ENCODE measurements at places on chromosomes 3 and 15.
A peak's percentile ranks its signal among the peaks of the same experiment; 100 is the strongest.

DNA sequence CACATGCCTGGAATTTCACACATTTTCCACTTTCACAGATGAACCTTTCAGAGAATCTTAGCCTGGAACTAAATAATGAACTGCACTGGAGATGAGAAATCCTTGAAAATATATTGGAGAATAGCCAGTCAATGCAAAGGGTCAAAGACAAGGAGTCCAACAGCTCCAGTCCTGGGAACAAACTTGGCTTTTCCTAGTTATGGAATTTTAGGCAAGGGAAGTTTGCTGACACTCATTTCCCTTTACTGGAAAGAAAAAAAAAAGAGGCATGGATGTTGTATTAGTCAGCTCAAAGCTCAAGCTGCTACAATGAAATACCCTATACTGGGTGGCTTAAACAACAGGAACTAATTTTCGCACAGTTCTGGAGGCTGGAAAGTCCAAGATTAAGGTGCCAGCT is 690.8 kb upstream of the ARPP21 start:
- DNase-seq = peak; percentile 51

- DNase-seq = no peak
Measured at GRCh38 chr3:115169808-115170207, 22.7 kb upstream of the ZBTB20 start.

DNA sequence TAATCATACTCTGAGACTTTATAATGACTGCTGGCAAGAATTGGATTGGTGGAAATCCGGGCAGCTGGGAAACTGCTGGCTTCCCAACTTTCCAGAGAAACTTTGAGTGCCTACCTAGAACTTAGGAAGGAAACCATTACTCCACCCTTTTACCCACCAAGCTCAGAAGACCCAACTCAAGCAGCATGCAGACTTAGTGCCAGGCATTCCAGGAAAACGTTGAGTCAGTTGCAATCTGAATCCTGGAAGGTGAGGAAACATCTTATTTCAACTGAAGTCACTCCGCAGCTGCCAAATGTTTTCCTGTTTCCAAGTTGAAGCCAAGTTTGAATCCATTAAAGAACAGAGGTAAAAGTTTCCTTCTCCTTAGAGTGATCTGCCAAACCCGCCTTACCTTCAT is 126.5 kb downstream of the ZNF385D start:
- no peak for DNase-seq

DNA sequence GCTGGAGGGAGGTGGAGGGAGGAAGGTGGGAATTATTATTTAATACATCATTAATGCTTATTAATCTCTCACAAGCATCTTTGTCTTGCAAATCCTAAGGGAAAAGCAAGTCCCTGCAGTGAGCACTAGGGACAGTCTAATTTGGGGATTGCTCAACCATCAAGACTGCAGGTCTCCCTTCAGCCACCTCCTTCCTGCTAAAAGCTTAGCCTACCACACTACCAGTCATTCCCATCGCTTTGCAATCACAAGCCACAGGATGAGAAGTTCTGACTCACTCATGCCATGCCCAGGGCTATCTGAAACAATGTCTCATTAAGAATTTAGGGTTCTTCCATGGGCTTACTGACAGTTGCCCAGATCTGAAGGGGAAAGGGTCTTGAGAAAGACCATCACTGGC is 51.0 kb upstream of the EIF1B start:
- DNase-seq = peak; percentile 62

DNA sequence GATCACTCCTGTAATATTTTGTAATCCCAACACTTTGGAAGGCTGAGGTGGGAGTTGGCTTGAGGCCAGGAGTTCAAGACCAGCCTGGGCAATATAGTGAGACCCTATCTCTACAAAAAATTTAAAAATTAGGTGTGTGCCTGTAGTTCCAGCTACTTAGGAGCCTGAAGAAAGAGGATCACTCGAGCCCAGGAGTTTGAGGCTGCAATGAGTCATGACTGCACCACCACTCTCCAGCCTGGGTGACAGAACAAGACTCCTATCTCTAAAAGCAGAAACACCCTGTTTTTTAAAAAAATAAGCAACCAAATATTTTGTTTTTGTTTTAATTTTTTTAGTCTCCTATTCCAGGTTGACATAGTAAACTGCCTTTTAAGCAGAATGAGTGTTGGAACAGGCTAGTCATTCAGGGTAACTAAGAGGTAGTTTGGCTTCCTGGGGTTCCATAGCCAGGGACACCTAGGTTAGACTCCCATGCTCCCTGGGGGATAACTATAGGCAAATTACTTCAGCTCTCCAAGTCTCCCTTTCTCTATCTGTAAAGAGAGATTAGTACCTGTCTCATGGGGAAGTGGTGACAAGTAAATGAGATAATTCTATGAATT is 114.6 kb upstream of the C15orf61 start:
- DNase-seq = peak; percentile 15

DNA sequence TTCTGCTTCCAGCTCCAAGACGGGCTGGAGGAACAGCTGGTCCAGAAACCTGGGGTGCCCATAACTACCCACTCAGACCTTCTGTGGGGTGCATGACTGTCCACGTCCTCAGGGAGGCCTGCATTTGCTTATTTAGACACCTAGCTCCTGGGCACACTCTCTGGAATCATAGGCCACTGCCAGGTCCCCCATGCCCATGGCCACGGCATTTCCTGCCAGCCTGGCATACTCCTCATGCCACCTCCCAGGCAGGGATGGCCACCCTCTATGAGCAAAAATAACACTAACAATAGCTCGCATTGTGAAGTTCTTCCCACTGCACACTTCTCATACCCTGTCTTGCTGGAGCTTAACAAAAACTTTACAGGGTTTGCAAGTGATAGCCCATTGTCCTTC is 166.9 kb upstream of the TPM1 start:
- no peak for DNase-seq

DNA sequence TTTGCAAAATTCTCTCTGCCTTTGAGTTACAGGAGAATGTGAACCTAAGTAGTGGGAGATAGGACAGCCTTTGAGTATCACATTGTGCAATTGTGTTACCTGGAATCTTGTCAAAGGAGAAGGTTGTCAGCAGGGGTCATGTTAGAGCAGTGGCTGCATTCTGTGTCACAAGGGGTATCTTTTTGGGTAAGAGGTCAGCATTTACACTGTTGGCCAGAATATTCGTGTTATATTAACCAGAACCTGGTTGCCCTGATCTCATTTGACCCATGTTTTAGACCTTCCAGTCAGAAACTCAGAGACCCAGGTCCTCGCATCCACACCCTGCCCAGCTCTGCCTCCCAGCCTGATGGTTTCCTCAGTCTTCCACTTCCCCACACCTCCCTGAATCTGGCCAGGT is 27.3 kb downstream of the HDC start:
- no peak for DNase-seq

- DNase-seq = no peak
Measured at GRCh38 chr3:160384639-160385318, 14.2 kb downstream of the IFT80 start.

- no peak for DNase-seq
Measured at GRCh38 chr3:122618614-122619013, 41.2 kb downstream of the PARP15 start.

DNA sequence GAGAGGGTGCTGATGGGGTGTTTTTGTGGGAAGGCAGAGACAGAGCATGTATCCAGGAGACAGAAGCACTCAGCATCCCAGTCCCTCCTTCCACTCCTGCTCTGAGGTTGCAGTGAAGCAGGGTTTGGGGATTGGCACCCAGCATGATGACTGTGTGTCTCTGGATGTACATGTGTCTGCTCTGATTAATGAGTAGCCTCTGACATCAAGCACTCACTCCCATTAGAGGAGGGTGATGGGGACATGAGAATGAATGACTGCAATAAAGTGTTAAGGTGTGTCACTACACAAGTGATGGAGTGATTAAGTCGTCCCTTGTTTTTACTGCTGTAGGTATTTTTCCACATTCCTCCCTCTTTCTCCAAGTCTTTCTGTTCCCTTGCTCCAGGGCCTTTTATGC is 9.6 kb upstream of the MYZAP start:
- no peak for DNase-seq

- peak; percentile 89 for DNase-seq
Measured at GRCh38 chr15:72591361-72591760, 63.1 kb upstream of the GOLGA6B start.

DNA sequence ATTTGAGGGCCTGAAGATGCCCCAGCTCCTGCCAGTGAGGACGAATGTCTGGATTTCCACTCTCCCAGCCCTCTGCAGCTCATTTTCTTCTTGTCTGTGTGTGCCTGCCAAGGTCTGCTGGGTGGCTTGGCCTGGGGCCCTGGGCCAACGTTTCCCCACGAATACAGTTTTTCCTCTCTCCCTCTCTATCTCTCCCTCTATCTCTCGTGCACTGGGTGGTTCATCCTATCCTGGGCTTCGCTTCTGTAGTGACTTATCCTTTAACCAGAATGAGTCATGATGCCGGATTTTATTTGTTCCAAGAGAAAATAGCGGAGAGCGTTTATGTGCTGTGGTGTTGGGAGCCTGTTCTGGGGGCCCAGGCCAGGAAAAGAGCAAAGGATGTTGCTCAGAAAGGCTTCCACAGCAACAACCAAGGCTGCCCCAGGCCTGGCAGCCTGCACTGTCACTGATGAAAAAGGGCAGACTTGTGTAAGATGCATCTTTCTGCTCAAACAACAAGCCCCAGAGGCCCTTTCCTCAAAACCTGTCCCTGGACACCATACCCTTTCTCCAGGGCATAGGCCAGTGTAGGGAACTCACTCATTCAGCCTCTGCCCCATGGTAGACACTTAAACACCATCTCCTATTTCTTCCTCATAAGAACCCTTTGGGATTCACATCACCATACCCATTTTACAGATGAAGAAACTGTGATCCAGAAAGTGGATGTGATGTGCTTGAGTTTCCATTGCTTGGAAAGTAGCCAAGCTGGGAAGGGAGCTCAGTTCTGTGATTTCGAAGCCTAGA is 47.3 kb downstream of the ITGA11 start:
- DNase-seq = peak; percentile 99

GRCh38 chr3:149368201-149368673 is 9.2 kb downstream of the TM4SF1 start:
- DNase-seq = no peak

DNA sequence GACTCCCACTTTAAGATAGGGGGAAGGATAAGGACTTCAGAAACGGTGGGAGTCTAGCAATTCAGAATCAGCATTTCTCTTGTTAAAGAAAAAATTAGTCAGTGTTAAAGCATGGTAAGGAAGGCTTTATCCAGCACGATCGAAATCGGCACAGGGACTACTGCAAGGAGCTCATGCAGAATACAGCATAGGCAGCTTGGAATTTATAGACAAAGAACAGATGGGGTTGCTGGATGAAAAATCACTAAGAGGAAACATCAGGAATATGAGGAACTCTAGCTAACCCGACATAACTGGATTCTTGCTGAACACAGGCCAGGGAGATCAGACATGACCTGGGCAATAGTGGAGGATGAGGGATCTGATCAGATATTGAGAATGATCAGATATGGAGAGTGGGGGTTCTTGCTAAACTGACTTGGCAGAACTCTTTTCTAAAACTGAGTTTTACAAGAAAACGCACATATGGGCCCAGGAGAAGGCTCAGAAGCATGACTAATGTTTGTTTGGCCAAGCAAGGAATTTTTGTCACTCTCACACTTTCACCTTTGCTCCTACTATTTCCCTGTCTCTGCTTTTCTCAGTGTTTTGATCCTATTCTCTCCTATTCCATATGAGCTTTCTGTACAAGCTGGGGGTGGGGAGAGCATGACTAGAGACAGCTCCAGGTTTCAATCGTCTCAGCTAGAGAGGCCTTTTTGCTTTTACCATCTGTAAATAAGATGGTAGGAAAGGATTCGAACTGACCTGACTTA is 3.9 kb upstream of the PLCH1 start:
- peak; percentile 23 for DNase-seq

- DNase-seq = peak; percentile 29
Measured at GRCh38 chr15:75203017-75203907, 1.6 kb downstream of the C15orf39 start.

DNA sequence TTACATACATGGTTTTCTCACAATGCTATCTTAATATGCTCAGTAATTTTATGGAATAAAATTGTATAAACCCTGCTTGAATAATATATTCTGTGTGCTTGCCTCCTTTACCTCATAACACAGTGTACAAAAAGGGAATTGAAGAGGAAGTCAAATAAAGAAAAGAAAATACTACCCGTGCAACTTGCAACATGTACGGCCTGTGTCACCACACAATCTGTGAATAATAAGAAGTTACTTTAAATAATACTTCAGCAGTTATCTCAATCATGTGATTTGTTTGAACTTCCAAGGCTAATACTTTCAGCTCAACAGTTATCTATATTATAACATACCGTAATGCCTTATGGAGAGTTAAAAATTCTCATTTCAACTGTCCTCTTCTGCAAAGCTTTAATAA is 58.1 kb upstream of the SATB1 start:
- no peak for DNase-seq

DNA sequence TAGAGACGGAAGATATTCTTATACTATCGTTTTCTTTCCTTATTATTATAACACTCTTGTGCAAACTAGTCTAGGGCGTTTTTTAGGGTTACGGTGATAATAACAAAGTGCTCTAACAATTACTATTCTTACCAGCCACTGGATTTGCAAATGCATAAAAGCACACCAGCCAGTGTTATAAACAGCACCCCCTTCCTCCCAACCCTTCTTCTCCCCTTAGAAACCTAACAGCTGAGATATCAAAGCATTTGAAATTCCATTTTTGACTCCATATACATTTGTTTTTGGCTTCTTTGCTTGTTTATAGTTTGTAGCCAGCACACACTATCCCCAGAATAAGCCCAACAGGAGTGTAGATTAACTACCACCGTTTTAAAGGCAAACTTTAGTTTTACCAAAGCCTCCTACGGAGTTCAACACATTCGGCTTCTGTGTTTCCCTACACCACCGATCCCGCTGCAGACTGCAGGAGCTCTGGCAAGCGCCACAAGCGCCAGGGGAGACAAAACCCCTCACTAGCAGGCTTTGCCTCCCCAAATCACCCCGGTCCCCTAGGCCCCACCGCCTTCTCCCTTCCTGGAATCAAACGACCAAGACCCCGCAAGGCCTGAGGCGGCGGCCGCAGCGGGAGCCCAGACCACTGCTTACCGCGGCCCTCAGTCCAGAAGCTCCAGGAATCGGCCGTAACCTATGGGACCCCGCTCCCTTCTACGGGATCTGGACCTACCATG is 461 bp downstream of the COPB2 start:
- no peak for DNase-seq

GRCh38 chr15:43143203-43143941 is 10.0 kb downstream of the TMEM62 start:
- DNase-seq = no peak

GRCh38 chr15:64763874-64764273 is 11.5 kb downstream of the RBPMS2 start:
- DNase-seq = no peak

- DNase-seq = peak; percentile 42
Measured at GRCh38 chr3:16978234-16978920, 93.6 kb downstream of the PLCL2 start.

DNA sequence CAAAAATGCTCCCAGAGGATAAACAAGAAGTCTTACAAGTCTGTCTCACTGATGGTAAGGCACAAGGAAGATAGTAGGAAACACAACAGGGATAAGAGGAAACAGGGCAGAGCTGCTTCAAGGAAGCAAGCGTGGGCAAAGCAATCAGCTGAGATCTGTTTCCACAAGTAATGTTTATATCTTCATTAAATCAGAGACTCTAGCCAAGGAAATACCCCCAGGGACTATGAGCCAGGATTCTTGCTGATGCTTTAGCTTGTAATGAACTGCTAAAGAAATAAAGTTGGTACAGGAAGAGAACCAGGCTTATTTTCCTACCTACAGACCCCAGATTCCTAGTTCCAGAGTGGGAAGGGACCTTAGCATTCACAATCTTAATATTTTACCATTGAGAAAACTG is 112.7 kb upstream of the C3orf80 start:
- DNase-seq = no peak
